ENCODE measurements at places on chromosomes 5 and 9.
A peak's percentile ranks its signal among the peaks of the same experiment; 100 is the strongest.

DNA sequence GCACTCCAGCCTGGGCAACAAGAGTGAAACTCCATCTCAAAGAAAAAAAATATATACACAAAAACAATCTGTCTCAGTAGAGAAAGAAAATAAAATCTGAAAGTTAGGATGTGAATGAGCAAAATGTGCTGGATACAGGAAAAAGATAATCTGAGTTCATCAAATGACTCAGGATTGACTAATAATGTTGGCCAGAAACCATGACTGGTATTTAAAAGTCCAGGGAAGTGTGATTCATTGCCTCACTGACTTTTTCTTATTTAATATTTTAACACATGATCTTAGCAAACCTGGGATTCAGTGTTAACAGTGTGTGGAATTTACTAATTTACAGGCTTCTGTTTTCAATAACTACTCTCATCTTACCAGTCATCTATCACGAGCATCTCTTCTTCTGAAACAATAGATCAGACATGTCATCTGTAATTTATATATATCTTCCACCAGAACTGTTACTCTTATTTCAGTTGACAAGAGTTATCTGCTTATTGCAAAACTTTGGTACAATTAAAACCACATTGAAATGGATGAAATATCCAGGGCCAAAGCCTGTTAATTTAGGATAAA, 256.7 kb downstream of the CDH12 start:
- DNase-seq = no peak

DNA sequence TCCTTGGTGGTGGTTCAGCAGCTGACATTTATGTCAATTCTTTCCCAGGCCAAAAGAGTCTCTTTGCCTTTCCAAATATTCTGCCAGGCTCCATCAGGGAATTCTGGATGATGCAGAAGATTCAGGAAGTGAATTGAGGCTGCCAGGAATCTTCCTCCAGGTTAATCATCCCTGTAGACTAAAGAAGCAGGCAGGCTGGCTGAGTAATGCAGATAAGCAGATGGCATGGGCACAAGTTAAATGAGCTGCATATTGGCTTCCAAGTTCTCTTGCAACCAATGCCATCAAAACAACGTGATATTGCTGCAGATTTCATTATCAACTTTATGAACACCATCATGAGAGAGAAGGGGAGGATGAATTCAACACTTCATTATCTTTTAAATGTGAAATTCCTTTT, 324.5 kb downstream of the KCNN2 start:
- peak; percentile 14 for DNase-seq

- no peak for DNase-seq
Observed at GRCh38 chr5:39214912-39215709, 4.3 kb downstream of the FYB1 start.

GRCh38 chr5:179900206-179900605, 7.5 kb downstream of the TBC1D9B start:
- DNase-seq = no peak

DNA sequence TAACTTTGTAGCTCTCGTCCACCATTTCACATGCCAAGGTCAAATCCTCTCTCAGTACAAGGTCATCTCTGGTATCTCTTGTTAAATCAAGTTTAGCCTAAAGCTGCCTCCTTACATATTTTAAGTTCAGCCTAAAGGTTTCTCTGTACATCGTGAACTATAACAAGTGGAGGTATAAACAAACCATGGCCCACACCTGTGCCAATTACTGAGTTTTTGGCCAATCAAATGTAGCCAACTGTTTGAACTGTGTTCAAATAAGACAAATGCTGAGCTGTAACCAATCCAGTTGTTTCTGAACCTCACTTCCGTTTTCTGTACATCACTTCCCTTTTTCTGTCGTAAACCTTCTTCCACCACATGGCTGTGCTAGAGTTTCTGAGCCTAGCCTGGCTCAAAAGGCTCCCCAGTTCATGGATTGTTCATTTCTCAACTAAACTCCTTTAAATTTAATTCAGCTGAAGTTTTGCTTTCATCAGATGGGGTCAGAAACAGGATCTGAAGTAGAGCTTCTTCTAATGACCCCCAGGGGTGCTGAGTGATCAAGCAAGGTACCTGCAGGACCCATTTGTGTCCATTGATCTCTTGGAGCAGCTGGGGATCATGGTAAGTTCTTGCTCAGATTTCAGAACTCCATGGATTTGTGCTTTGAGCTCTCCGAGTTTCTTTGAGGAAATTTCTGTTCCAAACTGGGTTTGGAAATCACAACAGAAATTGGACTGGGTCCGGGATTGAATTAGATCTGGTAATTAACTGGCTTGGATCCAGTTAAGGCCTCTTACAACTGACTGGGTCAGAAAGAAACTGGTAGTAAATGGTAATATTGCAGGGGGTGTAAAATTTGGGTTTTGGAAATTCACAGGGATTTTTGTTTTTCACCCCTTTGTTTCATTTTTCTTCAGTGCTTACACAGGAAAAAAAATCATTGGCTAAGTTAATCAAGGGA, 11.0 kb upstream of the NANS start:
- DNase-seq = peak; percentile 60

DNA sequence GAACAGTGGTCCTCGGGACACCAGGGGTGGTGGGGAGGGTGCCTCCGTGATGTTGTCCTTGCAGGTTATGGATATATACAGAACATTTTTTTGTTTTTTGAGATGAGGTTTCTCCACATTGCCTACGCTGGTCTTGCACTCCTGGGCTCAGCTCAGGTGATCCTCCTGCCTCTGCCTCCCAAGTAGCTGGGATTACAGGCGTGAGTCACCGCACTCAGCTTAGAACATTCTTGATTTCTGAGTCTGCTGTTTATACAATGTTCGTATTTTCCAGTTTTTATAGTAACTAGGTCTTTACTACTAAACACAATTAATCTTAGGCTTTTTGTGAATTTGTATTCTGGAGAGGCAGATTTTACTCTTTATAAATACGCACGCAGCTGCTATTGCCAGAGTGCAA, 6.0 kb downstream of the PMPCA start:
- no peak for DNase-seq

GRCh38 chr5:144328494-144328893, 157.8 kb downstream of the KCTD16 start:
- no peak for DNase-seq

DNA sequence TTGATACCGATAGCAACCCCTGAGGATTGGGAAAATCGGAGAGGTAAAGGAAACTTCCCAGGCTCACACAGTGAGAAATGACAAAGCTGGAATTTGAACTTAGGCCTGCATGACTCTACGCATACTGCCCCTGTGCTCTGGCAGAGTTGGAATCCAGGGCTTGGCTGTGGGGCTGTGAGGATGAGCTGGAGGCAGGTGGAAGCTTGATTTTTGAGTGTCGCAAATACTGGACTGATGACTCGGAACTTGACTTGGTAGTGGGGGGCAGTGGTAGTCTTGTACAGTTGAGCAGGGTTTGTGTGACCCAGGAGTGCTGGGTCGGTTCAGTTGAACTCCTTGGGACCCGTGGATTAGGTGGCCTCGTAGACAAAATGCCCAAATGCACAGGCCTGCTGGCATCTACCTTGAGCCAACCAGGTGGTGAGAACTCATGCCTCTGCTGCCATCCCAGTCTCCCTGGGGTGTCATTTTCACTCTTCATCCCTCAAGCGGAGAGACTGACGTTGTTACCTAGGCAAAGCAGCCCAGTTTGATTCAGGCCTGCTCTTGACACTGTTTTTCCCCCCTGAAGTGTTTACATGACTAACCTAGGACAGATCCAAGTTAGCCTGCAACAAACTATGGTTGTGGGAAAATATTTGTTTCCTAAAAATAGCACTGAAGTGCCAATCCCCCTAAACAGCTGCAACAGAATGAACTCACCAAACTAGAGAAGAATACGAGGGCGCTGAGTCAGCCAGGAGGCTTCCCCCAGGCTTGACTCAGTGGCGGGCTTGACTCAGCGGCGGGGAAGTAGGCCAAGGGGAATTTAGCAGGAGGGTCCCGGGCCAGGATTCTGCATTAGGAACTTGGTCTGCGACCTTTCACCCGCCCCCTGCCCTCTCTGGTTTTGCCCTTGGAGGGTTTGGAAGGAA, 45.7 kb upstream of the ORM1 start:
- no peak for DNase-seq

GRCh38 chr9:125233678-125234077, 7.5 kb downstream of the HSPA5 start:
- DNase-seq = no peak

All from pons (tissue), 1 donor.